Epithelial cell of proximal tubule (primary cell): ENCODE measurements at places on chromosomes 12 and 14.
A peak's percentile ranks its signal among the peaks of the same experiment; 100 is the strongest.

GRCh38 chr14:62655166-62655565 lies 390.1 kb downstream of the KCNH5 start:
- DNase-seq: no peak

- no peak for DNase-seq
These were observed 1006.0 kb upstream of the USP15 start for GRCh38 chr12:61254225-61254624.

DNA sequence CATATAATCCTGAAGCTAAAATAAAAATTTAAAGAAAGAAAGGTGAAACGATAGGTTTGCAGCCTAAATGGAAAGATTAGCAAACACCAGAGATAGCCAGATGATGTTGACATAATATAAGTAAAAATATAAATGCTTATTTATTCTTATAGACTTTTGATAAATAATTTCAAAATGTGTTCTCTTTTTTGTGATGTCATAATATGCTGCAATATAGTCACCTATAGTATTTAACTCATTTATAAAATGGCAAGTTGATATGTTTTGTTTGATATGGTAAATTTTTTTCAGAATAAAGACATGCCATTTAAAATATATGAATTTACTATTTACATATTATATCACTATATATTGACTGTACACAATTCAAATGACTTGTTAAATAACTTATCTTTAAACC lies 813.4 kb downstream of the LRFN5 start:
- no peak for DNase-seq

DNA sequence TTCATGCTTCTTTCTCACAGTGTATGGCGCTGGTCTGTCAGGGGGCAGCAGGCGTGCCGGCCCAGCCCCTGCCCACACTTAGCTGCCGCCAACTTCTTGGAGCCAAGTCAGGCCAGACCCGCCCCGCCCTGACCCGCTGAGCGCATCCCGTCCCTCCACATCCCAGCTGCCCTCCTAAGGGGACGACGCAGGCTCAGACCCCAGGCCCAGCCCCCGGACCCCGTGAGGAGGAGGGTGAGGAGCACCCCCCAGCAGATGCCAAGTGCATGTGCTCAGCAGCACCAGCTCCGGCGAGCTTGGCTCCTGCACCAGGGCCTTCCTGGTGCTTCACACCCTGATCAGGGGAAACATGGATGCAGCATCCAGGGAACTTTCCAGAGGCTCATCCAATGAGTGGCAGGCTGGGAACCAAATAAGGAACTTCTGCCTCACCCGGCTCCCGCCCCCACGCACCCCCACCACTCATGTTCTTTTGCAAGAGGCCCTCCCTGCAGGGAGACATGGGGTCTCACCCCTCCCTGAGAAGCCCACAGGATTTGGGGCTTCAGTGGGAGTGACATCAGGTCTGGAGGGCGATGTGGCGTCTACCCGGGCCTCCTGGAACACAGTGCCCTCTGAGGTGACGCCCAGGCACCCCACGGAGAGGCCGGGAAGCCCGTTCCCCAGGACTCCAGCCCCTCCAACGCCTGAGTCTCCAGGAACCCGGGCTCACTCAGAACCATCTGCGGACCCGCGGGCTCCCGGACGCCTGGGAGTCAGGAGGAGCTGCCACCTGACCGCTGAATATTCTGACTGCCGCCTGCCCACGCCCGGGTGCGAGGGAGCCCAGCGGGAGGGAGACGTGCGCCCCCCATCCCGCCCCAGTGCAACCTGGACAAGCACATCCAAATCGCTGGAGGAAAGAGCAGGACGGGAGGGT lies 70.0 kb upstream of the GALNT9 start:
- DNase-seq: no peak

DNA sequence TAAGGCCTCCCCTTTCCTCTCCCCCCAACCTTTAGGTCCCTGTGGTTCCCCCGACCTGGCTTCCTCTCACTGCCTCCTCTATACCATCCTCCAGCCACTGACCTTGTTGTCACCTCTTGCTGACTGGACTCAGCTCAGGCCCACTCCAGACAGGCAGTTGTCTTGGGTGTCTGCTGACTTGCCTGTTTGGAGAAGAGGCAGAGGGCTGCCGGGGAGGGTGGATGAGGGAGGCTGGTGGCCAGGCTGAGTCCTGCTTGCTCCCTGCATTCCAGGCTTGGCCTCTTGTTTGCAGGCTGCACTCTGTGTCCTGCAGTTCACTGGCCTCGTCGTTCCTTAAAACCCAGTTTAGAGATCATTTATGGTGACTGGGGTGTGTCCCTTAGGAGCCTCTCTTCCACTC lies 31.0 kb upstream of the RD3L start:
- DNase-seq: no peak

- DNase-seq: peak; percentile 16
These were observed at the start of gene LRIG3 for GRCh38 chr12:58920102-58920960. LRIG3 (minus strand) TSS chr12:58920504; CDS start chr12:58920235, 269 bp downstream.

- no peak for DNase-seq
These were observed 53.7 kb downstream of the FOXN4 start for GRCh38 chr12:109255377-109255776.

- no peak for DNase-seq
These were observed 134.3 kb downstream of the MED13L start for GRCh38 chr12:116142936-116143898.

DNA sequence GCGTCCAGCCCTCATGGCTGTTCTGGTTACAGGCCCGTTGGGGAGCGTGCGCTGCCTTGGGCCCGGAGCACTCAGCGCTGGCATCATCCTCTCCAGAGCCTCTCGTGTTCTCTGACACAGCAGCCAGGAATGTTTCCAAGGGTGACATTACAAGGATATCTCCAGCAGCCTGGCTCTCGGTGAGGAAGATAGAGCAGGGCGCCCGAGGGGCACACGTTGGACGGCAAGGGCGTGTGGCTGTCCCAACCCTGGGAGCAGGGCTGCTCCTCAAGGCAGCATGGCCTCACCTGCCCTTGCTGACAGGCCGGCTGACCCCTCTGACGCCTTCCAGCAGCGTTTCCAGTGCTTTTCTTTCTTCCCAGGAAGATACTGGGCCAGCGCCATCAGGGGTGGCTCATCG lies 14.4 kb downstream of the LRCOL1 start:
- DNase-seq: no peak

DNA sequence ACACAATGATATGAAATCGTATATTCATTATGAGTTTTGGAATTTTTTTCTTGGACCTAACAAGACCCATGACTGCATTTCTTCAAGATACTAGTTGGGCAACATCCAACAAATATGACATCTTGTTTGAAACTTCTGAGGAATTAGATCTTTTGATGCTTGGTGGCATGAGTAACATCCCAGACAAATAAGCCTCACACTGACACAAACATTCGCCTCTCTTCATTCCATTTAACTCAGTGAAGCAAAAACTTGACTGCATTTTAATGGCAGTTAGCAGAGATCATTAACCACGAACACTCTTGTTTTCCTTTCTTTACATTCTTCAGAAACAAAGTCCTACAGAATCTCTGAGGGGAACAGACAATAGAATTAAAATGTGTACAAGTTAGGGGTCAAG lies 758.3 kb downstream of the C12orf50 start:
- DNase-seq: peak; percentile 63

DNA sequence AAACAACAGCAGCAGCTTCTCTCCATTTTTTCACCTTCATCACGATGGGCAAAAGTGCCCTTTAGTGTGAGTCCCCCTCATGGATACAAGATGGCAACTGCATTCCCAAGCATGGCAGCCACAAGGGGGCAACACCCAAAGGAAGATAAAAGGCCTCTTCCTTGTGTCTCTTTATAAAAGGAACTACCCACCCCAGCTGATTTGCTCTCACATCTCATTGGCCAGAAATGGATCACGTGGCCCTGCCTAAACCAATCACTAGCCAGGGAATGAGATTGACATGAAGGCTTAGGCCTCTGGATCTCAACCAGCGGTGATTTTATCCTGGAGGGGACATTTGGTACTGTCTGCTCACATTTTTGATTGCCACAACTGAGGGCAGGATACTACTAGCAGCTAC lies 21.9 kb upstream of the IFT81 start:
- DNase-seq: peak; percentile 19
